Cortex of kidney (tissue), 1 donor: ENCODE measurements at places on chromosomes 2 and 18.

- no peak for DNase-seq
Measured at GRCh38 chr2:68258851-68259250, 6.5 kb upstream of the PPP3R1 start.

DNA sequence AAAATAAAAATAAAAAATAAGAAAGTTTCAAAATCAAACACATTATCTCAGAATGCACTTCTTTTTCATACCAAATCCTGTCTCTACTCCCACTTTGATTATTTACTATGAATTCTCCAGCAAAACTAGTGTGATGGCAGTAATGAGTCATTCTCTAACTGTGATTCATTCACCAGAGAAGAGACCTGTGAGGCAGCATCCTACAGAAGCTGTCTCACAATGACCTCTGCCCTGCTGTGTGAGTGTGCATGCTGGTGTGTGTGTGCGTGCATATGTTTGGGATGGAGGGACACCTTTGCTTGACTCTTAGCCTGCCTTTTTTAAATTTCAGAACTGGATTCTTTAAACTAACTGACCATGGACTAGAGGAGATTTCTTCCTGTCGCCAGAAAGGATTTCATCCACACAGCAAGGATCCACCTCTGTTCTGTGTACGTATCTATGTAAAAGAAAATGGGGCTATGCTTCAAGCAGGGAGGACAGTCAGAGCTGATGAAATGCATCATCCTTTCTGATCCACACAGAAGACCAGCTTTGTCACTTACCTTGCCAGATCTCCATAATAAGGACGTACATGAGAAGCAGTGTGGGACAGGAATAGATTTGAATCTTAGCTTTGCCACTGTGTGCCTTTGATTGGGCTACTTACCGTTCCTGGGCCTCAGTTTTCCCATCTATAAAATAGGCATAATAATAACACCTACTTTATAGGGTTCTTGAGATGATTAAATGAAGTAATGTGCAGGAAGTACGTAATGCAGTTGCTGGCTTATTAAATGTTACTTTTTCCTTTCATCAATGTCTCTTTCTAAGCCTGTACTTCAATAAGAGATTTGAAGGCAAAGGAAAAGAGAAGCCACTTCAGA is 31.2 kb downstream of the STAMBP start:
- DNase-seq, result no peak

DNA sequence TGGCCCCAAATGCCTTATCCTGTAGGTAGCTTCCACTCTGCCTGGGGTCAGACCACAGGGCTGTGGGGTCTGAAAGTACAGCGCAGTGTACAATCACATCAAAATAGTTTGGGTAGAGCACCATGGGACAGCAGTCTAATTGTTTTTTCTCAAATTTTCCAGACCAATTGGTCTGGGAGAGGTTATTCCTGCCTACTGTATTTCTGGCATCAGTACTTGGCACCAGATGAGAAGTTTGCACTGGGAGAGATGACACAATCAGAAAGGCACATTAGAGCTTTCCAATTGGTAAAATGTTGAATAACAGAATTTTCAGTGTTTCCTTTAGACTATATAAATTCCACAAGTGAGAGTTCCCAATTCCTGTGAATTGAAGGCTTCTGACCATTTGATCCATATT is 30.9 kb upstream of the LRRTM1 start:
- no peak for DNase-seq

GRCh38 chr2:43158259-43158880 is 68.0 kb downstream of the ZFP36L2 start:
- no peak for DNase-seq

GRCh38 chr2:3299130-3299529 is 78.5 kb downstream of the EIPR1 start:
- DNase-seq, result no peak

DNA sequence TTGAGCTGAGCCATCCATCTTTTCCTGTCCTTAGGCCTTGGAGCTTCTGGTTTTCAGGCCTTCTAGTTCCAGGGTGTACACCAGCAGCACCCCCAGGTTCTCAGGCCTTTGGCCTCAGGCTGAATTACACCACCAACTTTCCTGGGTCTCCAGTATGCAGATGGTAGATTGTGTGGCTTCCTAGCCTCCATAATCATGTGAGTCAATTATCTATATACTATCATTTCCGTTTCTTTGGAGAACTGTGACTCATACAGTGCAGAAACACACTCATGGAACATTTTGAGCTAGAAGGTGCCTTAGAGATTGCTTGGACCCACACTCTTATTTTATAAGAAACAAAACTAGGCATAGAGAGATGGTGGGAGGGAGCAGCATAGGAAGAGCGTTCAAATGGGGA is 167.4 kb downstream of the NCK2 start:
- no peak for DNase-seq

- no peak for DNase-seq
Measured at GRCh38 chr18:10793730-10794370, 268.0 kb downstream of the NAPG start.

- DNase-seq, result no peak
Measured at GRCh38 chr18:66874375-66874774, 270.5 kb upstream of the CDH19 start.

DNA sequence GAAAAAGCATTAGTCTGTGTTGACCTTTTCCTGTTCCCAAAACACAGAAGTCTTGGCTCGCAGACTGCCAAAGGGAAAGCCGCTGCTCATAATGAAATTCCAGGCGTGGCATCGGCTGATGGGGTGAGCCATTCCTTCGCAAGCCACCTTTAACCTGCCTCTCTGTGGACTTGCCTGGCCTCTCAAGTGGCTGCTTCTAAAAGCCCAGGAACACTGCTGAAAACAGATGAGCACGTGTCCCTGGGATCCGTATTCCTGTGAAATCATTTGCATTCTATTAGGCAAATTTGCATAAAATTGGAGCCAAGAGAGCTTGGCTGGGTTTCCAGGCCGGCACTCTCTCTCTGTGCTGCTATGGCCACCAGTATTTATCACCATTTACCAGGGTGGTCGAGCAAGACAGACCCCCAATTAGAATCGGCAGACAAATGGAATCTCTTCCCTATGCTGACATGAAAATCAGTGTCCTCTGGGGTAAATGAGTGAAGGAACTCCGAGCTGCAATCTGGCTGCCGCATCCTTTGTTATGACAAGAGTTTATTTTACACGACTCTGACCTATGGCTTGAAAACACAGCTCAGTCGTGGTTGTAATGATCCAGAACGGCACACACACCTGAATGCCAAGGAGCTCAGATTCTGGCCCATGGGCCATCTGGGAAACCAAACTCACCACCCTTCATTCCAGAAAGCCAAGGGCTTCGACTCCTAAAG is 21.7 kb downstream of the BCL2 start:
- no peak for DNase-seq
